ENCODE measurements at places on chromosomes 3 and 15. TPM values are rescaled to one million over a fixed set of nuclear protein-coding genes. Genes with fewer than 3 reads are reported as not detected.

The CD80 gene
- total RNA-seq = 0.41 TPM

The COL6A5 gene
- not detected for total RNA-seq

The CPLX3 gene
- total RNA-seq = 0.16 TPM

GRCh38 chr15:69489073-69489571 lies 36.5 kb downstream of the RPLP1 start:
- no peak for DNase-seq

DNA sequence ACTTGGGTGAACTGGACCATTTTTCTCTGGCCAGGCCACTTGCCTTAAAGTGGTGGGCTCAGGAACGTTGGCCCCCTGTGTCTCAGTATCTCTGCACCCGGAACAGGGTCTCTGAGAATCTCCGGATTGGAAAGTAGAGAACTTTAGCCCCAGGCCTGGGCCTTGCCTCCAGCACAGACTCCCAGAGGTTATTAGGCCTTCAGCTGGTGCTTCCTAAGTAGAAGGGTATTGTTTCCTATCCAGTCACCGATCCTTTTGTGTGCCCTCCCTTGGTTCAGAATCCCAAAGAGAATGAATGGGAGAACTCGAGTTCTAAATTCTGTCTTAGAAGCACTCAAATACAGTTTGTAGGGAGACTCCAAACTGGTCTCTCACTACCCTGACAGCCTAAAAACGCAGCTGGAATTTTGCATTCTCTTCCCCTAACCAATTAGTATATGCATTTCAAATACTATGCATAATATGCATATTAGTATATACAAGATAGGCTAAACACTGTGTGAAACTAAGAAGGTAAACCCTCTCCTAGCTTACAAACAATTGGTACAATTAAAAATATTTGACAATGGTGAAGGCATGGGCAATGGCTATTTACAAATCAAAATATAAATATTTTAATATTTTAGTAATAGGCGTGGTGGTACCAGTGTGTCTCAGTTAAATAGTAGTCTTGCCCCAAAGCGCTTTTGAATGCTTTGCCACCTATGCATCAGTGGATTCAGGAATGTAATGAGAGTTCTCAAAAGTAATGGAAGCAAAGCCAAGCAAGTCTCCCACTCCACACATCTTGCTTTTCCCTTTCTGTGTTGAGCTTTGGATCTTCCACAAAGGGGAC lies 48.5 kb upstream of the SLC4A7 start:
- no peak for DNase-seq

GRCh38 chr15:25903024-25903581 lies 40.0 kb upstream of the ATP10A start:
- DNase-seq = no peak

GRCh38 chr3:122003112-122003511 lies 18.9 kb downstream of the ILDR1 start:
- no peak for DNase-seq

DNA sequence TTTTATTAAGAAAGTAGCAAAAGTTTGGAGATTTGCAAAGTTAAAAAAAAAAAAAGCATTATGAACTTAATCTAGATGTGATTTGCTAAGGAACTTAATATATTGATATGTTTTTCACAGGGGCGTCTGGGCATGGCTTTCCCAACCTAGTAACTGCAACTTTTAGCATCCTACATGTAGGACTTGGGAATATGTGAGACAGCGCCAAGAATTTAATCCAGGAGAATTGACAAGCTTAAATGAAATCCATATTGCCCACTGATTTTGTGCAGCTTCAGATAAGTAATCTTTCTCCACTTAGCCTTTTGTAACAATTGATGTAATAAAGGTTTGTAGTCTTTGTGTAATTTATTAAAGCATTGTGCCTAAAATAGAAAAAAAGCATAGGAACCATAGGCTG lies 982 bp upstream of the GABPB1 start:
- DNase-seq = no peak

DNA sequence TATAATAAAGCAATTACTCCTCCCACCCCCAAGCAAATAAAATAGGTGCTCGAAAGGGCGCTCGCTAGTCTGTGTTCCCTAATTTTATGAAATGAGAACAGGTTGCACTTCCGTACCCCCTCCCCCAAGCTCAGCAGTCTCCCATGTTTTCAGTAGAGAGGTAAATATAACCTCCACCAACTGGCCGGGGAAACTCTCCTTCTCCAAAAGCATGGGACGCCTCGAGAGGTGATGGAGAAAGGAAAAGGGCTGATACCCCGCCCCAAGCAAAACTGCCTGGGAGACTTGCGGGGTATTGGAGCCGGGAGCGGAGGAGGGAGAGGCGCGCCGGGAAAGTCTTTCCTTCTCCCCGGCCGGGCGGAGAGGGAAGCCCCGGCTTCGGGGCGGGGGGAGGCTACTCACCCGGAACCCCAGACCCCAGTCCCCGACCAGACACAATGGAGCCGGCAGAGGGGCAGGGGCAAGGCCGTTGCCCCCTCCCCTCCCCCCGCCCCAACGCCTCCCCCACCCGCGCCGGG lies 605 bp downstream of the DCUN1D1 start:
- DNase-seq = no peak

- no peak for DNase-seq
These were observed 9.5 kb upstream of the SEMA7A start for GRCh38 chr15:74443100-74443909.

- no peak for DNase-seq
These were observed 92.4 kb downstream of the MEGF11 start for GRCh38 chr15:66161108-66161507.

- no peak for DNase-seq
These were observed 29.3 kb downstream of the BTD start for GRCh38 chr3:15630646-15631350.
